ENCODE measurements at places on chromosomes 13 and 19.
A peak's percentile ranks its signal among the peaks of the same experiment; 100 is the strongest.

- no peak for DNase-seq
Observed at GRCh38 chr19:39413272-39413910, 922 bp downstream of the PLEKHG2 start.

DNA sequence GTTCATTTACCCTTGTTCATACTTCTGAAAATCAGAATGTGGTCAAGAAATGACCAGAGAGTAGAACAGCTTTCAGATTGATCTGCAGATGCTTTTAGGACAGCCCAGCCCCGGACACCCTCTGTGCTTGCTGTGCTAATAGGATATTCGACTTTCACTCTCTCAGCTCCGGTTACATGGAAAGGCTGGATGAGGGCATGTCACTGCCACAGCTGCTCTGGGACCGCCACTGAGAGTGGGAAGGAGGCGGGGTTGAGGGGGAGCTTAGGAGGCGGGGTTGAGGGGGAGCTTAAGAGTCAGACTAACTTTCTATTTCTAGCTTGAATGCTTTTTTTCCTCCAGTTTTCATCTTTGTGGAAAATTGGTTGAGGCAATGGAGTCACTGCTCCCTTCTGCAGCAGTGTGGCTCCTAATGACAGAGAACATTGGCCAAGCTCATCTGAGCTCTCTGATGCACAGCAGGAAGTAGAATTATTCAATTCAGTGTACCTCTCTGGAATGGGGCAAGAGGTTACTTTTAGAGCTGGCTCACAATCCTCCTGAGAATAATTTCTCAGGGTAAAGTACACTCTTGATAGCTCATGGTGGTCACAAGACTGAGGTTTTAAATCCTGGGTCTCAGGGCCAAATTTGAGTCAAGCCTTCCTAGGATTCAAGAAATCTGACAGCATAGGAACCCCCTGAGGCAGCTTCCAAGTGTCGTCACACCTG is 74.6 kb upstream of the NPAS1 start:
- DNase-seq, result no peak

DNA sequence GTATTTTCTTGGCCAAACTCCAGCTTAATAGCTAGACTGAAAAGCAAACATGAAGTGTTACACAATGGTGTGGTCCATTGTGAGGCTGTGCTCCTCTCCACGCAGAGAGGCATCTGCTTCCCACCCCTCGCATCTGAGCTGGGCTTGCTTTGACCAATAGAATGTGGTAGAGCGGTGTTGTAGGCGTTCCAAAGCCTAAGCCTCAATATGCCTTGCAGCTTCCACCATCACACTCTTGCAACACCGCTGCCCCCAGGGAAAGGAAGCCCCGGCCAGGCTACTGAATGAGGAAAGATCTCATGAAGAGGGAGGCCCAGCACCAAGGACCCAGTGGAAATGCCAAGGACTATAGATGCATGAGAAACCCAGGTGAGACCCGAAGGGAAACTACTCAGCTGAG is 9.4 kb downstream of the FLT1 start:
- no peak for DNase-seq

- no peak for DNase-seq
Observed at GRCh38 chr19:39890755-39891551, 43.5 kb downstream of the FCGBP start.

- no peak for DNase-seq
Observed at GRCh38 chr13:107461751-107462150, 753.6 kb downstream of the LIG4 start.

GRCh38 chr13:98672947-98673613 is 79.4 kb downstream of the SLC15A1 start:
- DNase-seq, result peak; percentile 13
